ENCODE measurements at places on chromosomes 6 and 20.

- DNase-seq: no peak
These were observed 939 bp downstream of the DTNBP1 start for GRCh38 chr6:15661853-15662325.

DNA sequence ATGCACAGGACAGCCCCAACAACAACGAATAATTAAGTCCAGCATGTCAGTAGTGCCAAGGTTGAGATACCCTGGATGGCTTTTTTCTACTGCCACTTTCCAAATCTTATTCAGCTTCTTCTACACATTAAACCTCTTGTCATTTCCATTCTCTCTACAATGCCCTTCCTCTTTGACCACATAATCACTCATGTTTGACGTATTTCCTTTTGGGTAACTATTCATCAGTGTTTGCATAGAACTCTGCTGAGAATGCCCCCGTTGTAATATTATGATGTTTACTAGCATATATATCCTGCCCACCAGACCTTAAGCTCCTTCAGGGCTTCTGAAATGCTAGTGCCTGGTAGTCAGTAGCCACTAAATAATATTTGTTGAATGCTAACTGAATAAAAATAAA, 515.3 kb upstream of the RNF217 start:
- no peak for DNase-seq

DNA sequence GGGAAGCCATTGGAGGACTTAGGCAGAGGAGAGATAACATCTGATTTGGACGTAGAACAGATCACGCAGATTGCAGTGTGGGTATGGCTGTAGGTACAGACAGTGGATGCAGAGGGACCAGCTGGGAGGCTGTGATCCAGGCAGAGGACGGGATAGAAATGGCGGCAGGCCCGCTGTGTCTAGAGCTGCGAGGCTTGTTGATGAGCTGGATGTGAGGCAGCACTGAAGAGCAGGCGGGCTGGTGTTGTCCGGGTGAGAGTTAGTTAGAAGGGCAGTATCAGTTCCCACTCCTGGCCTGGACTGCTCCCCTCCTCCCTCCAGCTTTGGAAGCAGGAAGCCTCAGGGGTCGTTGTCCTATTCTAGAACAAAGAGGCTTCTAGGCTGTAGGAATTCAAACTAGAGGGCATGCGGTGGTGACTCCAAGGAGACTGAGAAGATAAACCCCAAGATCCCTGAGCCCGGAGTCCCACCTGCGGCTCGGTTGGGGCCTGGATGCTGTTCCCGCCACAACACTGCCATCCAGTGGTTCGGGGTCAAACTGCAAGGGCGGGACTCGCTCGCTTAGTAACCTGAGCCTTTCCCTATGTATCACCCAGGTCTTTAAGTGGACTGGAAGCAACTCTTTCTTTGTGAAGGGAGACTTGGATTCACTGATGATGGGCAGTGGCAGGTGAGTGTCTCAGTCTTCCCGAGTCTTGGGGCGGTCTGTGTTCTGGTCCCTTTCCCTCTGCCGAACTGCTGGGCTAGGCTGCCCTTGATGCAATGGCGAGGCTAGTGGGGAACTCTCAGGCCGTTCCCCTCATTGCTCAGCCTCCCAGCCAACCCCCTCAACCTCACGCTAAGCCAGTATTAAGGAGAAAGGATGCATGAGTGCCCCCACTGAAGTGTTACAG, 11.2 kb downstream of the TLDC2 start:
- peak; percentile 73 for DNase-seq

DNA sequence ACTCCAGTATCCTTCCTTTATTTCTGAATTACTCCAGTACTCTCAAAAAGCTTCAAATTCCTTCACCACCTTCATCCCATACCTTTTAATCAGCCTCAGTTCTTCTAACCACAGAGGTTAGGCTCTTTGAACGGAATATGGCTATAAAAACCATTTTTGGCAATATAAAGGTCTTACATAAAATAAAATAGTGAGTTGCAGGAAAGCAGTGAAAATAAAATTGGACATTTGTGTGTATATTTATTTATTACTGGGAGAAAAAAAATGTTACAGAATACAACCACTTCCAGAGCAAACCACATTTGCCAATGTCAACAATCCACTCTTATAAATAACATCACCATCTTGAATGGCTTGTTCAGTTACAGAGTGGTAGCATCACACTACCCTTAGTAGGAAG, 7.7 kb downstream of the HDDC2 start:
- DNase-seq: no peak

DNA sequence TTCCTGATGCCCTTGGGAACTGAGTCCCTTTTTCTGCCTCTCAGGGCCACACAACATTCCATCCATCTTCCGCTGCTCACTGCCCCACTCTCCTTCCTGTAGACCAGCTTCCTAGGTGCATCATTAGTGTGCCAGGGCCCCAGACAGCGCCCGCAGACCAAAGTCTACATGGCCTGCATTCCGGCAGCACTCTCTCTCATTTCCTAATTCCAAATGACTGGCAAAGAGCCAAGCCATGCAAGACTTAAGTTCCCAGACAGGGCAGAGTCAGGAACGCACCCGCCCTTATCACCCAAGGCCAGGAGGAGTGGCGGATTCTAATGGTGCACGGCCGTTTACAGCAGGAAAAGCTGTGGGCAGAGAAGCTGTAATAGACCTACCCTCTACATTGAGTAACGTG, 159.8 kb upstream of the ARID1B start:
- DNase-seq: peak; percentile 8

DNA sequence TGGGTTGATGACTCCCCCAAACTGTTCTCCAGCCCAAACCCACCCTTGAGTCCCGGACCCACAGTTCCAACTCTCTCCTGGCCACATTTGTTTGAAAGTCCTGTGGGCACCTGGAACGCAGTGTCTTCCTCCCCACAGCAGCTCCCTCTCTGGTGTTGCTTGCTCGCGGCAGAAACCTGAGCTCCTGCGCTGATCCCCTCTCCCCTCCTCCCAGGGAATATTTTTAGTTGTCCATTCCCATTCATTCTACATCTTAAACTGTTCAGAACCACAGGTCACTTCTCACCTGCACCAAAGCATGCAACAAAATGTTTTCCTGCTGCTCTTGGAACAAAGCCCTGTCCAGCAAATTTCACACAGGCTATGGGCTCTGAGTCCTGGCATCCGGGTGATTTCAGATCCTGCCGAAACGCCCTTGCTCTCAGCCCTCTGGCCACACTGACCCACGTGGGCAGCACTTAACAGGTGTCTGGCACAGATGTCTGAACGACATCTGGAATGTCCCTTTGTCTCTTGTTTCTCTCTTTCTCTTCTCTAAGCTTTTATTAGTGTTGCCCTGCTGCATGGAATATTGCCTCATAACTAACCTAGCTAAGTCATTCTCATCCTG, 27.0 kb upstream of the PMEPA1 start:
- no peak for DNase-seq

- no peak for DNase-seq
These were observed 60.6 kb downstream of the IGF2R start for GRCh38 chr6:160029525-160029924.

GRCh38 chr6:62286470-62286843, 432 bp upstream of the KHDRBS2 start:
- DNase-seq: no peak

- no peak for DNase-seq
These were observed 266.4 kb upstream of the BMP2 start for GRCh38 chr20:6501061-6501460.

DNA sequence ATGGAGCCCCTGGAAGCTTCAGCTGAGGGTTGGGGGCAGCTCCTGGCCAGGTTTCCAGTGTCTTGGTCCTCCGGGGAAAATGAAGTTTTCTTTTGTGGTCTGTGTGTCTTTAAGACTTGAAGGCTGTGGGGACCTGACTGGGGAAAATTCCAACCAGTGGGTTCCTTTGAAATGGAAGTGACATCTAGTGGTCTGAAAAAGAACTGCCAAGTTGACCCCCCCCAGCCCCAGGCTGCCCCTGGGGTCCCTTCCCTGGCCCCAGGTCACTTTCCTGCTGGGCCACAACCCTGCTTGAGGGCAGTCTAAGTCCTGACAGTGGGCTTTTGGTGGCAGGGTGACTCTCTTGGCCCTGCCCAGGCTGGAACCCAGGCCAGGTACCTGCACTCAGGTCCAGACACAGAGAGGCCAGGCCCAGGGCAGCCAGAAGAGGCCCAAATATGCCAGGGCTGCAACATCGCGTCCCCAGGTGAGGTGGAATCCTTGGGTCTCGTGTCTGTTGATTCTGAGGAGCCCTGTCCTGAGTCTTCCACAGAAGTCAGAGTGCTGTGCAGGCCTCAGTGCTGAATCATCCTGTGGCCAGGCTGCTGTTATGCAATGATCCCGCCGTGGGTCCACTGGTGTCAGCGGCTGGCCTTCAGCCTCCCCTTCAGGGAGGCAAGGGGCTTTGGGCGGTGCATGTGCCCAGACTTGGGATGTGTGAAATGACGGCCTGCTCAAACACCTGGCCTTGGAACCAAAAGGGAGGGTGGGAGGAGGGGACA, 68.4 kb downstream of the VEGFA start:
- peak; percentile 54 for DNase-seq

DNA sequence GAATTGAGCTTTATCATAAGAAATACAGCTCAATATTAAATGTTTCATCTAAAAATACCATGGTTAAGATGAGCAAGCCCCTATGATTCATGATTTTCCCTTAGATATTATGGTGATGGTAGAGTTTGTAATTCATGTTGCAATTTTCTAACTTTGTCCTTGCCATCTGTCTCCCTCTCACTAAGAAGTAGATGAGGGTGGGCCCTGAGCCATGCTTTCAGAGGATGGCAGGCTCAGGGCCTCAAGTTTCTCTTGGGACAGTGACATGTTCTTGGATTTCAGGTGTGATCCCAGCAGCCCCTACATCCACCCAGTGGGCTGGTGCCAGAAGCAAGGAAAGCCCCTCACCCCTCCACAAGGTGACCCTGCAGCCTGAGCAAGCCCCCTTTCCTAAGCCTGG, 25.6 kb downstream of the L3MBTL1 start:
- no peak for DNase-seq

All from inflammatory macrophage (primary cell).